ENCODE measurements at places on chromosomes 1 and 21.

- DNase-seq: no peak
Observed at GRCh38 chr1:207203541-207203940, 99.5 kb downstream of the C4BPA start.

DNA sequence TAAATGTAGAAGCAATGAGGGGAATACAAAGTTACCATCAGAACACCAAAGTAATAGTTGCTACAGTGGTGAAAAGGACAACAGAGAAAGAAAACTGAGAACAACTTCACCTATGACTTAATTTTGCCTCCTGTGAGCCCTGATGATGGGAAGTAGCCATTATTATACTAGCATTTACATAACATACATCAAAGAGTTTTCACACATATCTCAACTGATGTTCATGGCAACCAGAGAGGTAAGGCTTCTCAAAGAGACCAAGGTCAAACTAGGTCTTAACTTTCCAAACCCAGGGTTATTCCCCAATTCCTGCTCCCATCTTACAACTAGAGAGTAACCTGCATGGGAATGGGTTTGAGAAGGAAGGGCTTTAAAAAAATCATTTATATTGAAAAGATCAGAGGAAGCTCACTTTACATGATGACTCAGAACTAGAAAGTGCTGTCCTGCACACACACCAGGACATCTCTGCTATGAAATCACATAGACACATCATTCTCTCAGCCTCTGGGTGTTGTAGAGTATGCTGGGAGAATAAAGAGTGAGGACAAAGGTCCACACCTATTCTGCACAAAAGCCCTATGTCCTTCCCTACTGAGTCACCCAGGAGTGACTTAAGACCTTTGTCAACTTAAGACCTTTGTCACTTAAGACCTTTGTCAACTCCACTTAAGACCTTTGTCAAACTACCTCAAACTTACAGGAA lies 179.7 kb downstream of the TNFSF18 start:
- no peak for DNase-seq

GRCh38 chr1:229452956-229453801 lies 19.3 kb upstream of the ACTA1 start:
- DNase-seq: no peak

- no peak for DNase-seq
Observed at GRCh38 chr1:201591348-201591747, 52.4 kb downstream of the NAV1 start.

DNA sequence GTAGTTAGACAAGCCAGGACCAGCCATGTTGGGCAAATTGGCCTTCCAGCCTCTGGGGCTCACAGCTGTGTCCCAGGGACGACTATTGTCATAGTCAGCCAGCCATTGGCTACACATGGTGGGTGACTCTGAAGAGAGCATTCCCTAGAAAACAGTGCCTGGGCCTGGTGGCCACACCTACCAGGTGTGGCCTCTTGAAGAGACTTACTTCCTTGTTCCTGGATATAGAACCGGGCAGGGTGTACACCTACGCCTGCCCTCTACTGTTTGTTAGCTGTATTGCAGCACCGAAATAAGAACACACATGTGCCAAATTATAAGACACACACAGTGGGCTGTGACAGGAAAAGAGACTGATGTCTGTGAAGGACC lies 134.6 kb upstream of the ARHGEF16 start:
- no peak for DNase-seq

GRCh38 chr1:56533197-56533596 lies 46.2 kb downstream of the PLPP3 start:
- no peak for DNase-seq

- DNase-seq: no peak
Observed at GRCh38 chr1:182699393-182700350, 15.3 kb upstream of the RGS8 start.

- no peak for DNase-seq
Observed at GRCh38 chr1:246742396-246742795, 18.2 kb downstream of the SCCPDH start.

- DNase-seq: peak; percentile 48
Observed at GRCh38 chr1:16175610-16176553, 20.0 kb upstream of the EPHA2 start.

DNA sequence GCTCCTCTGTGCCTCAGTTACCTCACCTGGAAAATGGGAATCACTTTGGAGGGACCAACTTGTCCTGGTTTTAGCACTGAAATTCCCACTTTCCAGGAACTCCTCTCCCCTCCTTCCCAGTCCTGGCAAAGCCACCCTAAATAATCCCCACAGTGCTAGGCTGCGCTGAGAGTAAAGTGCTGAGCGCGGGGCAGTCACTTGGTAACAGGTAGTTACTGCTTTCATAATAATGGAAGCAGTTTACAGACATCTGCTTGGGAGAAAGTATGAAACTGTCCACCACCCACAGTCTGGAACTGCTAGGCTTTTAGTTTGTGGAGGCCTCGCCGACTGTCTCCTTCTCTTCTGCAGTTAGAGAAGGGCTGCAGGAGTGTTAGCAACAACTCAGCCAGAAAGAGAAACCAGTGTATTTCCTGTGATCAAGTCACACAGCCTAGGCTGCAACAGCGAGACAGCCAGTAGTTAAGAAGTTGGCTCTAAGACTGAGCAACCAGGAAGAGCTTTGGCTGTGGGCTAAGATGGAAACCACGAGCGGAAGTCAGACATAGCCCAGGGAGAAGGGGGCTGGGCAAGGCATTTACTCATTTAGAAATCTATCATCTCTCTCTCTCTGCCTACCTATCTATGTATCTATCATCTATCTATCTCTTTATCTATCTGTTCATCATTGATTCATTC lies 30.8 kb upstream of the ABCG1 start:
- no peak for DNase-seq

- DNase-seq: no peak
Observed at GRCh38 chr1:31571340-31572295, 4.7 kb upstream of the TINAGL1 start.

DNA sequence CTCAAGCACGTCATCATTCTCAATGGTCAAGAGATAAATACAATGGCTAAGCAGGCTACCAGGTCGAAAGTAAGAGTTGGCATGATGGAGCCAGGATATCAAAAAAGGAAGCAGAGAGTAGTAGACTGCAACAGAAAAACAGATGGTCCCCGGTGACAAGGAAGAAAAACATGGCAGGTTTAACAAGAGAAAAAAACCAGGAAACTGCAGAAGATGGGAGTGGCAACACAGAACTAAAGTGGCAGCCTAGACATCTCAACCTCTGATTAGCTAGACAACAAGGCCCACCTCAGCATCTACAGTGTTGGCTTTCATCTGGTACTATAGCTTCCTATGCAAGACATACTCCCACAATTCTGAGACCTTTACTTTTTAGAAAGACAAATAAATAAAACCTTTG lies 3.1 kb downstream of the UBR4 start:
- DNase-seq: no peak

DNA sequence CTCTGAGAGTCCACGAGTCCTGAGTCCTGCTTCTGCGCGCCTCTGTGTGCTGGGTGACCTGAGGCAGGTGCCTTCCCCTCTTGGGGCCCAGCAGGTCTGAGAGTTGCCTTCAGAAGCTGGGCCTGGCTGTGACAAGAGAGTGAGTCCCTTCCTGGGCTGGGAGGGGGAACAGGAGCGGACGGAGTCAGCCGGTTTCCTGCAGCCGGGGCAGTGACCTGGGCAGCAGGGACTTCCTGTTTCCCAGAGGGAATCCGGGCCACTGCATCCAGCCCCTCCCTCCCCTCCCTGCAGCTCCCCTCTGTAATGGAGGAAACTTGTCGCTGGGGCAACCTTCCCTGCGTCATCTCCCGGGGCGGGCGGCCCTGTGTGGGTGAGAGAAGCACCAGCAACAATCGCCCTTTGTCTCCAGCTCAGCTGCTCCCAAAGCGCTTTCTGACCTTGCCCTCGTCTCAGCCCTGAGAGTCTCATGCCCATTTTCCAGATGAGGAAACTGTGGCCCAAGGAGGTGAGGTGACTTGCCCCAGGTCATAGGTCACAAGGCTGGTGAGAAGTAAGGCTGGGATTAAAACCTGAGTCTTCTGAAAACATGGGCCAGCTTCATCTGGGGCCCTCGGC lies 61.1 kb downstream of the SDC3 start:
- DNase-seq: no peak

DNA sequence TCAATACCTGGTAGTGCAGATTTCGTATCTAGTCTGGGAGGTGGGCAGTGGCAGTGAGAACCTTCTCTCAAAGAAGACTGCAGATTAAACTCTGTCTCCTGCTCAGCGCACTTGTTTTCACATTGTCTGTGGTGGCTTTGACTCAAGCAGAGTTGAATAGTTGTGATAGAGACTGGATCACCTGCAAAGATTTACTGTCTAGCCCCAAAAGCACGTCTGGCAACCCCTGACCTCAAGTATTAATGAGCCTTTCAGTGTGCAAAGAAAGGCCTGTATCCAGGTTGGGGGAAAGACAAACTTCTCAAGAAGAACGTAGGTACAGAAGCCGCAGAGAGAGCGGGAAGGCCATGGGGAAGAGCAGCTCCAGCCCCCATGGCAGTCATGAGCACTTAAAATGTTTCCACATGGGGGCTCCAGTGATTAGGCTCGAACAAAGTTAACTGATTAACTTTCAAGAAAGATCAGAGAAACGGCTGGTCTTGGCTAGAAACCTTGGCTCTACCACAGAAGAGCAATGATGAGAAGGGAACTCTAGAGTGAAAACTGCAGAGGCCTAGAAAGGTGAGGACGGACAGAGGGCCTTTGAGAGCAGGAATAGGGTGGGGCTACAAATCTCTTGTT lies 15.2 kb downstream of the HENMT1 start:
- no peak for DNase-seq

DNA sequence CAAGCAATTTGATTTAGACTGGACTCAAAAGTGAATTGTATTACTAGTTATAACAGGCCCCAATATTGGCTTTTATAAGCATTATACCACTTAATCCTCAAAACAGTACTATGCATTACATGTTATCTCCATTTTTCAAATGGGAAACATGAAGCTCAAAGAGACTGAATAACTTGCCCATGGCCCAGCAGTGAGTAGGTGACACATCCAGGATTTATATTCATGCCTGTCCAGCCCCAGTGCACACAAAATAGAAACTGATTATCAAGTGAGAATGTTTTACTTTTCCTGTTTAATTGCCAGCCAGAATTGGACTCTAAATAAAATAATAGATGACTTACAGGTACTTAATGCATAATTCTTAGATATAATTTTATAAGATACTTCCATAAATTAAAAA lies 82.9 kb downstream of the NIBAN1 start:
- DNase-seq: no peak

DNA sequence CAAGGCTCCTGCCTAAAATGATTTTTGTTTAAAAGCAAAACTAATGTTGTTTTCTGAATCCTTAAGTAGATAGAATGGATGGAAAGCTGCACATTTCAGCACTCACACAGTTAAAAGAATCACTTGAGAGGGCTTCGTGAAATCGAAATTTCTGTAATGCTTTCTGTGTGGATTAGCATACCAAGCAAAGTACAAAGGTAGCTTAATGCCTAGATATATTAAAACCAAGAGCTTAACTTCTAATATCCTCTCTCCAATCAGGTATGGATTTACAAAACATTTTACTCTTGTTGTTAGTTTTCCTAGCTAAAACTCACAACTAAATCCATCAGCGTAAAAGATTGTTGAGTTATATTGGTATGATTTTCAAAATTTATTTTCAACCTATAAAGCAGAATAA lies 378.8 kb upstream of the PRMT6 start:
- no peak for DNase-seq

GRCh38 chr1:216119600-216119999 lies 303.6 kb downstream of the USH2A start:
- no peak for DNase-seq

DNA sequence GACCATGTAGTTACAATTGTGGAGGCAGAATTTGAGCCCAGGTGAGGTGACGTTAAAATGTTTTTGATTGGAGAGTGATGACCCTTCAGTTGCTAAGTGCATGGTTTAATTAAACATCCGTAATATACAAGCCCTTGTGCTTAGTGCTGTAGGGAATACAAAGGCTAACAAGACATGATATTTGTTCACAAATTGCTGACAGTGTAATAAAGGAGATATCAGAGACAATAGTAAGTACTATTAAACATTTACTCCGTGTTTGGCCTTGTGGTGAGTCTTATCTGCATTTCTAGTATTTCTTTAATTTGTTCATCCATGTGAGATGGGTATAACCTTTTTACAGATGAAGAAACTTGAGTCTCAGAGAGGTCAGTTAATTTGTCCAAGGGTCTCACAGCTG lies 37.9 kb downstream of the RLF start:
- peak; percentile 100 for DNase-seq

- no peak for DNase-seq
Observed at GRCh38 chr1:31373897-31374486, 1.1 kb upstream of the FABP3 start.

Measured in NCI-H2029 (cell line).